ENCODE measurements at places on chromosomes 5 and 9. TPM values are rescaled to one million over a fixed set of nuclear protein-coding genes. Genes with fewer than 3 reads are reported as not detected.

GRCh38 chr5:171474230-171474813 lies 54.9 kb downstream of the FGF18 start:
- DNase-seq: no peak

DNA sequence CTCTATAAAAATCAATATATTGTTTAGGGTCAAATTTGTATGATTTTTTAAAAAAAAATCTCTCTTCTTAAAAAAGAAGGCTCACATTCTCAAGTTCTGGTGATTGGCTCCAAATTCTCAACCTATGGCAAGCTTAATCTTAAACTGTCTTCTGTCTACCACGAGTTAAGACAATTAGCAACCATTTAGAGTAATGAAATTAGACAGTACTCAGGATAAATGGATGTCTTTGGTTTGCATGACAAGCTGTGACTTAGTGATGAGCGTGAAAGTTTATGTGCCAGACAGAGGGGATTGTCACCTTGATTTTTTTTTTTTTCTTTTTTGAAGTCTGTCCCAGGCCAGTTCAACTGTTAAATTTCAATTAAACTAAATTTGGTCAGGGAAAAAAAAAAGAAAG lies 1632.3 kb downstream of the MAT2B start:
- DNase-seq: no peak

GRCh38 chr9:78291240-78291925 lies 5.5 kb upstream of the PSAT1 start:
- DNase-seq: no peak

The LCN15 gene
- total RNA-seq: not detected
